Liver (tissue), 10 donors: ENCODE measurements at places on chromosomes 2 and 18. TPM values are rescaled to one million over a fixed set of nuclear protein-coding genes. Genes with fewer than 3 reads are reported as not detected.
A peak's percentile ranks its signal among the peaks of the same experiment; 100 is the strongest.

DNA sequence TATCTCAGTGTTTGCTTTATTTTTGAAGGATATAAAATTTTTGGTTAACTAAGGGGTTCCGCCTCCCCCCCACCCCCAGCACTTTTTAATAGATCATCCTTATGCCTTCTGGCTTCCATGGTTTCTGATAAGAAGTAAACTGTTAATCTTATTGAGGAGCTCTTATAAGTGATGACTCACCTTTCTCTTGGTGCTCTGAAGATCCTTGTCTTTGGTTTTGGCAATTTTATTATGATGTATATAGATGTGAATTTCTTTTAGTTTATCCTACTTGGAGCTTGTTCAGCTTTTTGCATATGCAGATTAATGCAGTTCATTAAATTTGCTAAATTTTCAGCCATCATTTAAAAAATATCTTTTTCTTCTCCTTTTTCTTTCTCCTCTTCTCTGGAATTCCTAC lies 91.7 kb upstream of the CTAGE1 start:
- DNase-seq = no peak
- no peak overlapping the region for H3K27ac ChIP-seq
- H3K4me3 ChIP-seq = no peak overlapping the region
- no peaks in the 10 kb centered on the region for H3K4me1 ChIP-seq
- no peaks in the 10 kb centered on the region for H3K36me3 ChIP-seq

TRABD2A gene
- 0.27 TPM for polyA plus RNA-seq

DNA sequence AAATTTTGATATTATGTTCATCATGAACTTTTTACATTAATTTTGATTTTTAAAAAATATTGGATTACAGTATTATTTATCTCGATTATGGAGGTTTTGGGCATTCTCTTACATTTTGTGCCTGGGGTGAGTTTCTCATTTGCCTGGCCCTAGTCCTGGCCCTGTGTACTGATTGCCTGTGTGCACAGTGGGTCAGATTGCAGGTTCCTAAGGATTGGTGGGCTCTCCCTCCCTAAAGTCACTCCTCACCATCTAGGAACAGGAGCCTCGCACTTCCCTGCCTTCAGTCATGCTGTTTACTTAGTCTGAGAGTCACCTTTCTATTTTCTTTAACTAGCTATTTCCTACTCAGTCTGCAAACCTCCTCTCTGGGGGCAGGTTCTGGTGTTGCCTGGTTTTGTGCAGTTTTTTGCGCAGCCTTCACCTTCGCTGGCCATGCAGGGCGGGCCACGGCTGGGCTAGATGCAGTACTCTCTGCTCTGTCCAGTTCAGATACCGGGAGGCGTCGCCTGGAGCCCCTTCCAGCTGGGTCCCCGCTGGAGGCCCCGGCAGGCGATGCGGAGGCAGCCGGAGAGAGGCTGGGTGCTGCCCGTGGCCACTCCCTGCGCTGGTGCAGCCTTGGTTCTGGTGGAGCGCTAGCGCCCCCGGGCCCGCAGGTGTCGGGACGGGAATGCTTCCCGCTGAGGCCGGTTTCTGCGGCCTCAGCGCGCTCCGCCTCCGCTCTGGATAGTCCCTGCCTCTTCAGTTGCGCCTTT lies 23.3 kb upstream of the MC5R start:
- H3K4me3 ChIP-seq = peak overlapping the region; percentile 44
- H3K27ac ChIP-seq = no peak overlapping the region
- DNase-seq = peak; percentile 68
- H3K27me3 ChIP-seq = no peaks in the 10 kb centered on the region
- H3K4me1 ChIP-seq = no peaks in the 10 kb centered on the region

GRCh38 chr2:159379181-159379580 lies 92.7 kb upstream of the WDSUB1 start:
- H3K4me3 ChIP-seq = no peak overlapping the region
- H3K4me1 ChIP-seq = no peaks in the 10 kb centered on the region
- H3K36me3 ChIP-seq = peaks cover 8% of the 10 kb centered on the region

DNA sequence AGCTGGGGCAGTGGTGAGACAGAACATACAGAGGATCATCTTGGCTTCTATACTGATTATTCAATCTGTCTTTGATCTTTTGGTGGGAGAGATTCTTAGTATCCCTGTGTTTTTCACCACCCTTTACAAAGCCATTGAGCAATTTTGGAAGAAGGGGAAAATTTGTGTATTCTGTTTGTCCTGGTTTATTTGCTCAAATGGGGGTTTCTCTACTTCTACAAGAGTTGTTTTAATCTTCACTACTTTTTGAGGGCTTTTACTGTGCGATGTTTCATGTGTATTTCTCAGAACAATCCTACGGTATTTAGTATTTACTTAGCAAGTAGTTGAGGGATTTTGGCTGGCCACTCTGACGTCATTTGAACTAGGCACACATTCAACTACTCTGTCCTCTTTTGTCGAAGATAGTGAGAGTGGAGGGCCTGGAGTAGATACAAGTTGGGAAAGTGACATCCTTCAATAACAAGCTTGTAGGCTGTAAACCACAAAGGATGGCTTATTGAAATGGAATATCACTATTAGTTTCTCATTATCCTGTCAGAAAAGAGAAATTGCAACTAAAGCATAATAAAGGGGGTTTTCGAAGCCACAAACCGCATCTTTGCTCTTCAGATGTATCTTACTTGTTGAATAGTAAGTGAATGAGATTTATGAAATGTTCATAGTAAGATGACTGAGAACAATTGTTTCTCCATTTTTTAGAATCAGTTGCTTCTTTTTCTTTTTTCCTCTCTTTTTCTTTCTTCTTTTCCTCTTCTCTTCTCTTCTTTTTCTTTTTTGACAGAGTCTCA lies 24.8 kb downstream of the FMNL2 start:
- no peak overlapping the region for H3K4me3 ChIP-seq
- H3K4me1 ChIP-seq = no peaks in the 10 kb centered on the region
- no peak overlapping the region for H3K27ac ChIP-seq
- no peak for DNase-seq

CXCR1 gene
- 1.1 TPM for polyA plus RNA-seq

GRCh38 chr2:221818616-221819320 lies 246.7 kb upstream of the EPHA4 start:
- H3K36me3 ChIP-seq = no peaks in the 10 kb centered on the region
- H3K27ac ChIP-seq = no peak overlapping the region
- DNase-seq = no peak
- no peak overlapping the region for H3K4me3 ChIP-seq
- no peaks in the 10 kb centered on the region for H3K27me3 ChIP-seq
